ENCODE measurements at places on chromosomes 2 and 18.

DNA sequence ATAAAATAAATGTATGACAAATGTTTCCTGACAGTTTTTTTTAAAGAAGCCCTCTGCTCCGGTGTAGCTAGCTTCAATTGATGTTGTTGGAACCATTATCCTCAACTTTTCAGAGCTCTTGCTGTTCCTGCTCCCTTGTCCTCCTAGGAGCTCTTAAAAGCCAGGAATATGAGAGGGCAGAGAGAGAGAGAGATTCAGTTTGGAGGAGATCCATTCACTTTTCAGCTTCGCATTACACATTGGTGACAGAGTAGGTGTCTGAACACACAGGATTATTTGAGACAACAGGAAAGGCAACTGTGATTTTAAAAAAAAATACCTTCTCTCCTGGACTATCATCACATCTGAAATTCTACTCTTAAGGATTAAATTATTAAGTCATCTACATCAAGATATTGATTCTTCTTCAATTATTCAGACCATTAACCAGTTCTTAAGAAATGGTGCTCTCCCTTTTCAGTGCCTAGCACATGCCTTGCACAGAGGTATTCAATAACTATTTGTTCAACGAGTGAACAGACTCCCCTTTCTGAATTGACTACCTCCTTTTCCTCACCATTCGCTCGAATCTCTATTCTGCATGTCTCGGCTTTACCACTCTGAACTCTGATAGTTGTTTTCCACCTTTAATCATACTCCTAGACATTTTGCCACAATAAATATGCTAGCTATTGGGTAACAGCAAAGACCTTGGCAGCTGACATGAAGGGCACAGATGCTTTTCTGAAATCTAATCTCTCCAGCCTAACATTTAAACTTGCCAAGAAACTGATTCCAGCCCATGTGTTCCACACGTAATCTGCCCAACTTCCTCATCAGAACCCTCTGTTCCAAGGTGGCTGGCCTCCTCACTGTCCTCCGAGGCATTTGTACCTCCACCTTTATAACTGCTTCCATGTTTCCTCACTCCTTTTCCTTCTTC lies 28.6 kb upstream of the SLC35F5 start:
- no peak for DNase-seq

DNA sequence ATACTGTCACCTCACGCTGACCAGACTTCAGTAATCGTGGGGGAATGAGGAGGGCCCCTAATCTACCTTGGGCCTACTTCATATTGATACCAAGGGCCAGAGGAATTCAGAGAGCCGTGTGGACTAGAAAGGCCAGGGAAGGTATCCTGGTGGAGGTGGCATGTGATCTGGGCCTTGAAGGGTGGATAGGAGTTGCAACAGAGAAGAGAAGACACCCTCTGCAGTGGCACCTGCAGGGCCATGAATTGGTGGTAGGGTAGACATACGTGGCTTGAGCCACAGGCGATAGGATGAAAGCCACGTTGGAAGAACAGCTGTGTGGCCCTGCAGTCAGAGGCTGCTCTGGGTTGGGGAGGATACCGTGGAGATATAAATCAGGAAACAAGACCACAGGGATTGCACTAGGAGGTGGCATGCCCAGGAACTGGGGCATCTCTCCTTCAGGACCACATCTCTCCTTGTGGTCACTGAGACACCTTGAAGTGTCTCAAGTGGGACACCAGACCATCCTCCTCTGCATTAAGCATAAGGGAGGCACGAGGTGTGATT lies 141.4 kb downstream of the CYP26B1 start:
- DNase-seq, result no peak

DNA sequence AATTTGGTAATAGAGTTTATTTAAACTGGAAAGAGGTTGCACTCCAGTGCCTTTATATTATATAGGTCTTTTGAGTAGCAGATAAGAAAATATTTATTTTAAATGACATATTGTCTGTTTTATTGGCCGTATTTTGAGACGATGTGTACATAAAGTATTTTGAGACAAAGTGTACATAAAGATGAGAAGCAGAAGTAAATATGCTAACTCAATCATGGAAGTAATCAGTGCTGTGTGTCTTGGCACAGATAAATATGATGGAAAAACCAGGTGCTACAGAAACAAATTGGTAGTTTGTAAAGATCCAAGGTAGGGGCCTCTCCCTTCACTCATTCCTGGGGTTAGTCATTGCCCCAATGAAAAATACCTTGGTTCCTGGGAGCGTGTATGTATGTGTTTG lies 382.9 kb downstream of the DSEL start:
- DNase-seq, result no peak

DNA sequence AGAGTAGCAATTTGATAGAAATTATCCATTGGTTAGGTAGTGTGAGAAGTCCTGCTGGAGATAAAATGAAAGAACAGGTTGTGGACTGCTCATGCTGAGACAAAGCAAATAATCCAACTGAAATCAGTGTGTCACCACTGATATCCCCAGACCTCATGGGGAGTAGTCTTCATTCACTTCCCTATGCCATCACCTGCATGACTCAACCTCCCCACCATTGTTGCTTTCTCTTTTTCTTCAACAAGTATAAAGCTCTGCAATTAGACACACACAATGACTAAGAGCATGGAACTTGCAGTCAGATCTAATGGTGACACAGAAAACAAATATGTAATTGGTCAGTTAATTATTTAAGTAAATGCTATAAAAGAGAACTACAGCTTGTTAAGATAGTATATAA lies 475.3 kb downstream of the RIT2 start:
- peak; percentile 11 for DNase-seq

DNA sequence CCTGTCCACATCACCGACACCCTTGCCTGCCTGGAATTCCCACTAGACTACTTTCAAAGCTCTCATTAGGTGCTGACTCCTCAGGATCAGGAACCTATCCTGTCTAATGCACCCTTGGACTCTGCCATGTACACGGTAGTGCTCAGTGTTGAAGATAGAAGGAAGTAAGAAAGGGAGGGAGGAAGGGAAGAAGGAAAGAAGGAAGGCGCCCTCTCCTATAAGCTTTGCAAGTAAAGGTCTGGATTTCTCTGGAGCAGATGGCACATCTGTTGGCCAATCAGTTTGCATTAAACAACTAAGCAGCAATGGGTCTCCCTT lies 45.3 kb downstream of the SCTR start:
- DNase-seq, result no peak

DNA sequence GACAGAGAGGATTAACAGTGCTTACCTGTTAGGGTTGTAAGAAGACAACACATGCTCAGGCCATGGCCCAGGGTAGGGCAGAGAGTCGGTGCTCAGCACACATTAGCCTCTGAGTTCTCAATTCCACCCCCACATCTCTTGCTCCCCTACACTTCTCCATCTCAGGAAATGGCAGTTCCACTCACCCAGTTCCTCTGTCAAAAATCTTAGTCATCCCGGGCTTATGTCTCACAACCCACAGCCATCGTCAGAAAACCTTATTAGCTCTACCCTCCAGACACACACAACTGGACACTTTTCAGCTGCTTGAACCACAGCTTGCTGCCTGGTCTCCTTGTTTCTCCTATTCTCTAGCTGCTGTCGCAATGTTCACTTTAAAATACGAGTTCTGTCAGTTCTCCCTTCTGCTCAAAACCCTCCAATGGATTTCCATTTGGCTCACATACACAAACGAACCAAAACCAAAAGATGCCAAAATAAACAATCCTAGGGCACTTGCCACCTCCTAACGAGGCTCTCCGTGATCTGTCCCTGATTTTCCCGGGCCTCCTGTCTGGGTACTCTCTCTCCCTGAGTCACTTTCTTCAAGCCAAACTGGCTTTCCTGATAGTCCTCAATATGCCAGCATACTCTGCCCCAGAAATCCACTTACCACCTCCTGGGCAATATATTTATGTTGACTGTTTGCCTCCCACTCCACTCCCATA lies 89.7 kb downstream of the KCTD1 start:
- no peak for DNase-seq

GRCh38 chr2:25035537-25036220 lies 6.2 kb upstream of the EFR3B start:
- no peak for DNase-seq

GRCh38 chr2:3280197-3280596 lies 97.4 kb downstream of the EIPR1 start:
- no peak for DNase-seq

GRCh38 chr2:229296016-229296415 lies 24.9 kb upstream of the PID1 start:
- no peak for DNase-seq

DNA sequence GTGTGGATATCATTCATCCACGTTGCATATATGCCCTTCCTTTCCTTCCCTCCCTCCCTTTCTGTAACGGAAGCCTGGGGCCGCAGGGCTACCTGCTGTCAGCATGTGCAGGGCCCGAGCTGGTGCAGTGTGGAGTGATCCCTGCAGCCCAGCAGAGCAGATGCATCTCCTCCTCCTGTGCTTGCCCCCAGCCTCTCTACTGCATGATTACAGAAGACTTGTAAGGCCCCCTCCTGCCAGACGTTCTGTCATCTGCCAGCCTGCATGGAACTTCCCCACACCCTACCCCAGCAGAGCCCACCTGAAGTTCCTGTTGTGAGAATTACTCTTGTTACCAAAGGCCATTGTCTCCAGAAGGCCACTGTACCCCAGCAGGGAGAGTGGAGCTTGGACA lies 67.5 kb upstream of the FOSL2 start:
- no peak for DNase-seq

DNA sequence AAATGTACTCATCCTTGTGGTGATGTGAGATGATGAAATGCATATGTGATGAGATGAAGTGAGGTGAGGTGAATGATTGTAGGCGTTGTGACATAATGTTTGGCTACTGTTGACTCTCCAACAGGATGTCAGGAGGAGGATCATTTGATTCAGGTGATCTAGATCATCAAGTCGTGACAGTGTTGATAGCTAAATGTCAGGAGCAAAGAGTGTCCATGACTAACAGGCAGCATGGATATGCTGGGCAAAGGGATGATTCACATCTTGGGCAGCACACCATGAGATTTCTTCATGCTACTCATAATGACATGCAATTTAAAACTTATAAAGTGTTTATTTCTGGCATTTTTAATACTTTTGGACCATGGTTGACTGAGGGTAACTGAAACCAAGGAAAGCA lies 40.2 kb upstream of the UBXN4 start:
- DNase-seq, result peak; percentile 28

- DNase-seq, result no peak
Measured at GRCh38 chr2:174333372-174334277, 1.1 kb upstream of the SP9 start.

- DNase-seq, result no peak
Measured at GRCh38 chr2:207352978-207353671, 176.6 kb upstream of the CREB1 start.

- peak; percentile 87 for DNase-seq
Measured at GRCh38 chr2:223563462-223563861, 38.7 kb downstream of the SCG2 start.

DNA sequence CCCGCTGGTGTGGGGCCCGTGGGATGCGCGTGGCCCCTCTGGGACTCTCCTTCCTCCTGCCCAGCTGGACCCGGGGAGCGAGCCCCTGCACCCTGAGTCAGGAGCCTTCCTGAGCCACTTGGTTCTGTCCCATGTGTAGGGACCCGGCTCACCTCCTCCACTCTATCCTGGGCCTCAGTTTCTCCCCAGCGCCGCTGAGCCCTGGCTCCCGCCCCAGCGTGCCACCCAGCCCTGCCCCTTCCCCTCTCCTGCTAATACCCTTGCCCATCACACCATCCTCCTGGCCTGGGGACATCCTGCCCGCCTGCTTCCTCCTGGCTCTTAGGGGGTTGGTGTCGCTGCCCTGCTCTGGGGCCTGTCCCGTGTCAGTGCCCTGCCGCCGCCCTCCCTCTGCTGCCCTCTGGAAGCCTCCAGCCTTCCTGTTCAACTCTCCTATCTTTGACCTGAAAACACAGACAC lies 24.8 kb downstream of the GPC1 start:
- DNase-seq, result no peak

DNA sequence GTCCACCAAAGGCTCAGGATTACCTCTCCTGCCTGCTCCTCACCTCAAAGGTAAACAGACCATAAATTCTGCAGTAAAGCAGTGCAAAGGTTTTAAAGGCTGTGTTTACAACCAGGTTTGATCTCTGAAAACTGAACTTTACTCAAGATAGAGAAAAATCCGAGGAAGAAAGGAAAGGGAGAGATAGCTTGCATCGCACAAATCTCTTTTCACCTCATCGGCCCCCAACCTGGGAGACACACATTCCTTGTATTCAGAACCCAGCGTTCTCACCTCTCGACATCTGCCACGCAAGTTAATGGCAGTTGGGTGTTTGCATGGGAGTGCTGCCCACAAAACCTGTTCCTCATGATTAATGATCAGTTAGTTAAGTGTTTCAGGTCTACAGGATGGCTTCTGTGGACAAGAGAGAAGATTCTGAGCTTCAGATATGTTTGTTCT lies 72.6 kb downstream of the GATA6 start:
- DNase-seq, result no peak

- DNase-seq, result no peak
Measured at GRCh38 chr2:233240897-233241296, 10.6 kb upstream of the ATG16L1 start.

GRCh38 chr18:24763765-24764513 lies 303.5 kb downstream of the HRH4 start:
- no peak for DNase-seq

DNA sequence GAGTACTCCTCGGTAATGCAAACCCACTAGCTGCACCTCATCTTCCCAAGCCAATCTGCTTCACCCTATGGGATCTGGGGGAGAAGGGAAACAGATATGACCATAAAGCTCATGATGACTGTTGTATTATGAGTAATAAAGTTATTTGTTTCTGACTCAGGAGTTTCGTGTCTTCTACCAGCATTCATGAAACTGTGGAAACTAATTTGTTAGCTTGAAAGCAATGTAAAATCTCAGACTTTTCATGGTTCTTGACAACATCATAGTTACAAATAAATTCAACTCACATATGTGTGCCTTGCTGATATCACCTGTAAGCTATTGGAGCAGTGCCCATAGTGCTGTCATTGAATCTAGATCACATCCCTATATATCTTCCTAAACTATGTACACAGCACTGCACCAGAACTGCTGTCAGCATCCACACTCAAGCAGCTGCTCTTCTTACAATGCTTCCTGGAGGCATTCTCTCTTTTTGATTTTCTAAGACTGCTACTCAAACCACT lies 135.6 kb upstream of the KYNU start:
- no peak for DNase-seq

- no peak for DNase-seq
Measured at GRCh38 chr2:212640428-212640827, 101.8 kb upstream of the ERBB4 start.

GRCh38 chr2:112724591-112725525 lies 4.0 kb downstream of the NT5DC4 start:
- DNase-seq, result no peak

- DNase-seq, result no peak
Measured at GRCh38 chr2:158723921-158724802, 71.0 kb upstream of the DAPL1 start.

GRCh38 chr2:106142683-106143082 lies 51.4 kb downstream of the UXS1 start:
- DNase-seq, result no peak

GRCh38 chr2:218963601-218964000 lies 4.1 kb downstream of the CDK5R2 start:
- DNase-seq, result no peak

- no peak for DNase-seq
Measured at GRCh38 chr18:55587418-55588110, 428 bp downstream of the TCF4 start.

GRCh38 chr2:224513991-224514390 lies 71.2 kb downstream of the CUL3 start:
- no peak for DNase-seq

GRCh38 chr2:16621316-16621715 lies 44.3 kb downstream of the CYRIA start:
- DNase-seq, result no peak

Measured in RKO (cell line).